ENCODE measurements at places on chromosomes 5 and 9.

DNA sequence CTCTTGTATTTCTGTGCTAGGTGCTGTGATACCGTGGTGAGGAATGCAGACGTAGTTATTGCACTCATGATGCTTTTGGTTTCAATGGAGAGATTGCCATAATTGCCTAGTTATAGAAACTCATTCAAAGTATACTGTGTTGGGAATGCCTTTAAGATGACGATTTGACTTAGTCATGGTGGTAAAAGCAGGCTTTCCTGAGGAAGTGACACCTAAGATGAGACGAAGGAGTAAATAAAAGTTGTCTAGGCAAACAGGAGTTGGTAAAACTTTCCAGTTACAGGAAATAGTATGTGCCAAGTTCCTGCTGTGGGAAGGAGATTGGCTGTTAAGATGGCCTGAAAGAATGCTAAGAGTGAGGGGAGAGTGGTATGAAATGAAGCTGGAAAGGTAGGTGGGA lies 48.1 kb downstream of the FOCAD start:
- no peak for DNase-seq

DNA sequence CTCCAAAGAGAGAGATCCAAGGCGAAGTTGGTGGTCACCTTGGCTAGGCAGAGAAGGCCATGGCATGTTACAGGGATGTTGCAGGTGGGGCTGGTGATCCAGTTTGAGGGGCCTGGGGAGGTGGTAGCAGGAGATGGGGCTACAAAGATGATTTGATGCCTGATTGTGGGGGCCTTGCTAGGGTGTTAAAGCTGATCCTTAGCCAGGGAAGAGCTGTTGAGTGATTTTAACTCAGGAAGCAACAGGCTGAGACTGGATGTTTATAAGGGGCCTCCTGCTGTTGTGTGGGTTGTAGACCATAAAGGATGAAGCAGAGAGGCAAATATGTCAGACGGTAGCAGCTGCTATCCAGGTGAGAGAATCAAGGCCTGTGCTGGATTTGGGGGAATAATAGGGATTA lies 19.0 kb upstream of the SMAD5 start:
- no peak for DNase-seq

GRCh38 chr5:168334695-168335094 lies 43.2 kb downstream of the WWC1 start:
- DNase-seq, result no peak

GRCh38 chr5:122170620-122171019 lies 41.3 kb downstream of the ZNF474 start:
- no peak for DNase-seq

DNA sequence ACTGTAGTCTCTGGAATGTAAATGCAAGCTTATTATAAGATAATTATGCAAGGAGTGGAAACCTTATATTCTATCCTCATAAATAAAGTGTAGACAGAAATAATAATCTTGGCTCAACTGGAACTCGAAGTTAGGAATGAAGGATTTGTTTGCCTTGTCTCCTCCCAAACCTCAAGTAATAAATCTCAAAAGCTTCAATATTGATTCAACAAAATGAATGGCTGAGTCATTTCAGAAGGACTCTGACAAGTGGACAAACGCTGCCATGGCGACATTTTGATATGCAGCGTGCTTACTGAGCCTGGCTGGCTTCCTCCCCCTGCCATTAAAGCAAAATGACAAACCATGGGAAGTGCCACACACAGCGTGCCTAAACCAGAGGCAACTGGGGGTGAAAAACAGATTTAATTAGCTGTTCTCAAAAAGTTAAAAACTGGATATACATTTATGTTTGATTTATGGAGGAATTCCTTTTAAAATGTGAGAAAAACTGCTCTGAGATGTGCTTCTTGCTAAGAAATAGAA lies 10.5 kb upstream of the ADGRV1 start:
- DNase-seq, result no peak

DNA sequence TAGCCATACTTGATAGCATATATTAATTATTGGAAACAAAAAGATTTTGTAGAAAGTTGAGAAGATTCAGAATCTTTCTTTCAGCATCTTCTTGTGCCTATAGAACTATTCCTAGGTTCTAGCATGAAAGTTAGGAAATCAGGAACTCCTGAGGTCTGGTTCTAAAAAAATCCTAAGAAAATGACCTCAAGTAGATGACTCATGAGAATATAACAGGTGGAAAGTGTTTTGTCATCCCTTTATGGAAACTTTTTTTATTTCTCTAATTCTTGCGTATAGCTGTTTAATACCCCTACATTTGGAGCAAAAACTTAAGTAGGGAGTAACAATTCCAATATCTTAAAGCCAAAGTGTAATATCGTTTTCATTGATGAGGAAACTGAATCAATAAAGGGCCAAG lies 574.1 kb downstream of the NR2F1-AS1 start:
- DNase-seq, result no peak

GRCh38 chr5:9037048-9037447 lies 508.8 kb downstream of the SEMA5A start:
- DNase-seq, result no peak

DNA sequence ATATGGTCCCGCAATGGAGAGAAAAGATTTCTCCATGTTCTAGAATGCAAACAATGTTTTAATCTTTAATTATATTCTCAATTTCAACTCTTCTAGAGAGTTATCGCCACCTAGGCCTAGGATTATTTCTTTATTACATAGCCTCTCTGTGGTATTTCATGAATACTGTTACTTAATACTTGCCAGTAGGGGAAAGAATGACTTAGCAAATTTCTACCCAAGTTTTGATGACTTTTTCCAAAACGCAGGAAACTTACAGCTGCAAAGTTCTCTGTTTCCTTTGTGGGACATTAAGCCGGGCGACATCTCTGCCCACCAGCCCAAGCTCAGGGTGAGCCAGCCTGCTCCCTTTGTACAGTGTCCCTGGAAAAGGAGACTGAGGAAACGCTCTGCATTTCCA lies 73.8 kb downstream of the MED27 start:
- no peak for DNase-seq

DNA sequence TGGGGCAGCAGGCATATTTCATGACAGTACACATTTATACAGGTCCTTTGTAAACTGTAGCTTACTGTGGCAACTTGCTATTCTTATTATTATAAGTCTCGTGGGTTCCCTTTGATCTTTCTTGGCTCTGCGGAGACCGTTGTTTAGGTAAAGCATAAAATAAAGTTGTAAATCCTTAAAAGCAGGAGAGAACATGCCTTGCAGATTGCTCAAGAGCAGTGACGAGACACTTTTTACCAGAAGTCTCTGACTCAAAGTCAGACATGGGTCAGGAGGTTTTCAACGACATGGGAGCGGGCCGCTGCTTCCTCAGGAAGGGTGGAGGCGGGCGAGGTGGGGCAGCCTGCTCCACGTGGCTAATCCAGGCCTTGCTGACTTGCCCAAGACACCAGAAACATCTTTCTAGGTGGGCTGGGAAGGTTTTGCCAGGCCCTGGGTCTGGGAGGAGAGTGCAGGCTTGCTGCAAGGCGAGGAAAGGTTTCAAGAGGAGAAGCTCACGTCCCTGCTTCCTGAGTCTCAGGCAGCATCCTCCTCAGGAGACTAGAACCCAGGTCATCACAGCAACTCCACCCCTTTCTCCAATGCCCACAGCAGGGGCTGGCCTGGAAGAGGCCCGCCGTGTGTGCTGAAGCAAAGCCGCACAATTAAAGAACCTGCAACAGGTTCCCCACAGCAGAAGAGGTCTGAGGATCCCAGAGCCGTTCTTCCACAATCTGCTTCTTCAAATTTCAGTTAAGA lies 6.5 kb downstream of the TBC1D2 start:
- no peak for DNase-seq

DNA sequence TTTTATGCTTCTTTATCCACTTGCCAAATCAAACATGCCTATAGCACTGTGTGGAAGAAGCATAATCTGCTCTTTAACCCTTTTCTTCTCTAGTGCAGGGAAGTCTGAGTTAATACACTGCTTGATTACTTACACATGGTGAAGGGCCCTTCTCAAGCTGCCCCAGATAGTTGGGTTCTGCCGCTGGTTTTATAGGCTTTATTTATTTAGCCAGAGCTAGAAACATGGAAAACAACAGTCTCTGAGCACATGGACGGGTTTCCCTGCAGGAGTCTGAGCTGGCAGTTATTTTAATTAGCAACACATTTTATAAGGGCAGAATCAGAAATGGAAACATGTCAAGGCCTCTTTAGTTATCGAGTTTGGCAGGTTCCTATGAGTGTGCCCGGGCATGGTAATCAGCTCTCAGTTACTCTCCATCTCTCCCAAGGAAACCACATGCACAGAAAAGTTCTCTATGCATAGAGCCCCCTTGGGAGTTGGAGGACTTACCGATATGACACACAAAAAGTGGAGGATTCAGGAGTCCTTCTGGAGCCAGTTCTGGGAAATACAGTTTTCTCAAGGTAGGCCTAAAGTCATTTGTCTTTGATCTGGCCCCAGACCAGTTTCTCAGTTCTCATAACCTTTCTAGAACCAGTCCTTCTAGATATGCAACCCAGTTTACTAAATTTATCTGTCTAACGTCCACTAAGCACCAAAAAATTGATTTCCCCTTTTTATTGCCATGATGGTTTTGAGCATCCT lies 564.8 kb downstream of the ACTL7B start:
- DNase-seq, result no peak

DNA sequence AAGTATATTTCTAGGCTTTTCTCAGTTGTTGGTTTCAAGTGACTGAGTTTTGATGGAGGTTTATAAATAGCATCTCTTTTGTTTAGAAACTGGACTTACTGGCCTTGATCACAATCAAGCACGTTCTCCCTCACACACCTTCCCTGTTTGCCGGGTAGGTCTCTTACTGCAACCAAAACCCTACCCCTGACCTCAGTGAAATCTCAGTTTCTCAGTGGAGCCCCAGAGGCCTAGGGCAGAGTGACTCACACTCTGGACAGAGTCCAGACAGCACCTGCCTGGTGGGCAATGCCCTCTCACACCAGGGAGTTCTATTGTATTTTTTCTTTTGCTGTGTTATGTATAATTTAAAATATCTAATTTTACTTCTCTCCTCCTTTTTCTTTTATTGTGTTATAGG lies 48.4 kb upstream of the EPB41L4B start:
- DNase-seq, result no peak

GRCh38 chr5:54243483-54244080 lies 66.8 kb downstream of the ARL15 start:
- no peak for DNase-seq

DNA sequence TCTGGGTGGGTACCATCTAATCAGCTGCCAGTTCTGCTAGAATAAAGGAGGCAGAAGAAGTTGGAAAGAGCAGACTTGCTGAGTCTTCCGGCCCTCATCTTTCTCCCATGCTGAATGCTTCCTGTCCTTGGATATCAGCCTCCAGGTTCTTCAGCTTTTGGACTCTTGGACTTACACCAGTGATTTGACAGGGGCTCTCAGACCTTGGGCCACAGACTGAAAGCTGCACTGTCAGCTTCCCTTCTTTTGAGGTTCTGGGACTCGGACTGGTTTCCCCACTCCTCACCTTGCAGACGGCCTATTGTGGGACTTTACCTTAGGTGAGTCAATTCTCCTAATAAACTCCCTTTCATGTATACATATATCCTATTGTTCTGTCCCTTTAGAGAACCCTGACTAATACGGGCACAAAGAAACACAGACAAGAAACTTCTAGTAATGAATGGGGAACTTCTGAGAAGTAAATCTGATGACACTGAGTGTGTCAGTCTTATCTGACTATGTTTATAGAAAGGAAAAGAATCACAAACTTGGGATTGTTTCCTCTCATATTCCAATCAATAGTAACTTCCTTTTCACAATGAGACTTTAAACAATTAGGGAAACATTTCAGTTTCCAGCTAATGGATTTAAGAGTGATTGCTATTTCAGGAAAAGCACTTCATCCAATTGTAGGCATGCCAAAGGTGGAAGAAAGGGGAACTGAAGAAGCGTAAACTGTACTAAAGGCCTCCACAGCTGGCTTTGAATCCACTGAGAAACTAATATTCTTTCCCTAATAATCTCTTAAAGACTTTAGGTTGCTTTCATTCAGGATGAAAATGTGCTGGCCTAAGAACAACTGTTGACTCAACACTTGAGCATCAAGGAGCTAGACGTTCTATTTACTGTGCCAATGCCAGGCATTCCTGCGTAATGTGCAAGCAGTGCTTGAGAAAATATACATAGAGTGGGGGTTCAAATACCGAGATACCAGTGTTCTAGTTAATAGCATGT lies 127.9 kb upstream of the PTGER4 start:
- DNase-seq, result no peak

DNA sequence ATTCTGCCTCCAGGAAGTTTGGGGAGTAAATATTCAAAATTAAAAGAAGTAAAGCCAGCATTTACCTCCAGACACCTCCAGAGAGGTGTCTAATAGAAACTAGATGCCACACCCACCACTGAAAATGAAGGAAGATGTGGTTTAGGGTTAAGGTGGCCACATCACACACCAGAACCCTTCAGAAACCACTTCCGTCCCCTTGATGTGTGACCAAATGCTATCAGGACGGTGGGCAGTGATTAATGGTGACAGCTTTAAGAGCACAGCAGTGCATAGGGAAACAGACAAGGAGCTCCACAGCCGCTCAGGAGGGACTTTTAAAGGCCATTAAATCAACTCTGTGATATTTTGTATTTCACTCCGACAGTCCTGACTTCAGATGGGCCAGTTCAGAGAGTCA lies 295.2 kb downstream of the BRINP1 start:
- DNase-seq, result no peak

DNA sequence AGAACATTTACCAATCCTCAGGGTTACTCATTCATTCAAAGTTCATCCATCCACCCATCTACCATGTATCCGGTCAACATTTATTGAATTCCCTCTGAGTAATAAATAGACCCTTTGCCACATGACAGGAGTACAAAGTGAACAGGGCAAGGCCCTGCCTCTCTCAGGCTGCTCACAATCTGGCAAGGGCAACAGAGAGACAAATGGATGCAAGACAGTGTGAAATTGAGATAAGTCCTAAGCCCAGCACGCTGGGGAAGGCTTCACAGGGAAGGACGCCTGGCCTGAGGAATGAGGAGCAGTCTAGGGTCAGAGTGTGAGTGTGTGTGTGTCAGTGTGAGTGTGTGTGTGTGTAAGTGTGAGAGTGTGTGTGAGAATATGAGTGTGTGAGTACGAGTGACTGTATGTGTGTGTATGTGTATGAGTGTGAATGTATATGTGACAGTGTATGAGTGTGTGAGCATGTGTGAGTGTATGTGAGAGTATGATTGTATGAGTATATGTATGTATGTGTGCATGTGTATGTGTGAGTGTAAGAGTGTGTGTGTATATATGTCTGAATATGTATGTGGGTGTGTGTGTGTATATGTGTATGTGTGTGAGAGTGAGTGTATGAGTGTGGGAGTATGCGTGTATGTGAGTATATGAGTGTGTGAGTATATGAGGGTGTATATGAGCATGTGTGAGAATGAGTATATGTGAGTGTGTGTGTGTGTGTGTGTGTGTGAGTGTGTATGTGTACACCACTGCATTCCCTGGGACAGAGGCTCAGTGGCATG lies 145.6 kb downstream of the FSTL4 start:
- no peak for DNase-seq

DNA sequence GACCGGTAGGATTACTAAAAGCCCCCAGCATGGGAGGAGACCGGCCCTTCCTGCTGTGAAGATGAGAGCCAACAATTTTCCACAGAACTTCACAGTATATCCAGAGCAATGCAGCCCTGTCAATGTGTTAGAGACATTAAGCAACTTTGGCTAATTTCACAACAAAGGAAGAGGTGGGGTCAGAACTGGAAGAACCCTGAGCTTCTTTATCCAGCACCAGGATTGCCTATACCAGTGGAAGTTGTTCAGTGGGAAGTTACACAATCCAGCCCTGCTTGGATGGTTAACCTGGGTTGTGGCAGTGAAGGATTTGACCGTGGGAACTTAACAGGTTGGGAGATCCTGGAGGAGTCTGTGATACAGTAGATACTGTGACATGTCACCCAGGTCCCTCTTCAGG lies 197.0 kb downstream of the FBN2 start:
- no peak for DNase-seq
